Liver (tissue), 10 donors: ENCODE measurements at places on chromosomes 5 and 9. TPM values are rescaled to one million over a fixed set of nuclear protein-coding genes. Genes with fewer than 3 reads are reported as not detected.

SURF6 gene
- total RNA-seq, result 9.4 TPM

SMIM33 gene
- not detected for total RNA-seq

GABRB2 gene
- total RNA-seq, result 0.08 TPM

FGF1 gene
- 0.05 TPM for total RNA-seq

MARCOL gene
- total RNA-seq, result not detected

MYO10 gene
- 4.8 TPM for total RNA-seq

FAM81B gene
- not detected for total RNA-seq

DNAJC18 gene
- total RNA-seq, result 1.8 TPM

CNTLN gene
- total RNA-seq, result 11.5 TPM

CCDC187 gene
- 0.05 TPM for total RNA-seq

PHYKPL gene
- total RNA-seq, result 25.6 TPM

C9orf50 gene
- not detected for total RNA-seq

GPX3 gene
- 156 TPM for total RNA-seq

ARHGEF37 gene
- 6.1 TPM for total RNA-seq

GARIN3 gene
- not detected for total RNA-seq

AMBP gene
- 3,808 TPM for total RNA-seq

ZFP2 gene
- total RNA-seq, result 0.56 TPM

TLR4 gene
- 14.5 TPM for total RNA-seq

PCDHA7 gene
- 0.05 TPM for total RNA-seq

ITGA1 gene
- 47.0 TPM for total RNA-seq

DOCK8 gene
- total RNA-seq, result 22.6 TPM

ANGPTL2 gene
- total RNA-seq, result 2.7 TPM

C9 gene
- total RNA-seq, result 128 TPM

KCNV2 gene
- not detected for total RNA-seq

ORM1 gene
- 1,297 TPM for total RNA-seq

TMC1 gene
- not detected for total RNA-seq

TMEM38B gene
- total RNA-seq, result 7.4 TPM

STARD4 gene
- total RNA-seq, result 61.2 TPM

ANKRD34B gene
- not detected for total RNA-seq

VLDLR gene
- total RNA-seq, result 2.8 TPM

NME5 gene
- 0.09 TPM for total RNA-seq

RORB gene
- total RNA-seq, result not detected

EPB41L4A gene
- 4.1 TPM for total RNA-seq

LECT2 gene
- 72.0 TPM for total RNA-seq

S100Z gene
- 0.33 TPM for total RNA-seq

RUFY1 gene
- 25.2 TPM for total RNA-seq
